ENCODE measurements at places on chromosomes 1 and 21.

- DNase-seq = no peak
These were observed 462.8 kb downstream of the NCAM2 start for GRCh38 chr21:21460979-21461378.

DNA sequence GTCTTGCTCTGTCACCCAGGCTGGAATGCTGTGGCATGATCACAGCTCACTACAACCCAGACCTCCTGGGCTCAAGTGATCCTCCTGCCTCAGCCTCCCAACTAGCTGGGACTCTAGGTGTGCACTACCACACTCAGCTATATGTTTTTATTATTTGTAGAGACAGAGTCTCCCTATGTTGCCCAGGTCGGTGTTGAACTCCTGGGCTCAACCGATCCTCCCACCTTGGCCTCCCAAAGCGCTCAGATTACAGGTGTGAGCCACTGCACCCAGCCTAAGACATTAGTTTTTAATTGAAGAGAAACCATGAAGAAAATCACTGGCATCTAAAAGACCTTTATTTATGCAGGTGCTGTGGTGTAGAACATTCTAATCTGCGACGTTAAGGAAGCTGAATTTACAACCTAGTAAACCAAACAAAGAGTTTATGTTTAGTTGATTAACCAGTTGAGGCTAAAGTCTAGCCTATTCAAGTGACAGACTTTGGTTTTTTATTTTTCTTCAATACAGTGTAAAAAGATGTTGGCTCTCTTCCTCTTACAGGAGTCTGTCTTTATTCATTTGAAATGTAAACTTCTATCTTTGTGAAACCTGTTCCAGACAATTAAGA lies 52.5 kb upstream of the NBL1 start:
- DNase-seq = no peak

DNA sequence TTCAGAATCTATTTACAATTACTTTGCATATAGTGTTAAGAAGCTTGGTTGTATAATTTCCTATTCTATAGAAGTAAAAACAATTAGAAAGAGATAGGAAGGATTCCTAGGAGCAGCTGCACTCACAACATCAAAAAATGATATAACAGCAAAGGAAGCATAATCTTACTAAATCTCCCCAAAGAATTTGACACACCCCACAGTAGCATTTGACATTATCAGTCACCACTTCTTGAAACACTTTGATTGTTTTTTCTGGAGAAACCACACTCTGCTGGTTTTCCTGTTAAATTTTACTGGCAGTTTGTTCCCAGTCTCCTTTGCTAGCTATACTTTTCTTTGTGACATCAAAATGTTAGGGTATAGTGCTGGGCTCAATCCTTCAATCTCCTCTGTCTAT lies 100.8 kb upstream of the KIAA1614 start:
- DNase-seq = no peak

GRCh38 chr1:207017615-207018559 lies 14.7 kb downstream of the C1orf116 start:
- DNase-seq = no peak

- no peak for DNase-seq
These were observed 16.1 kb downstream of the CD101 start for GRCh38 chr1:117017648-117018047.

GRCh38 chr1:5369223-5369622 lies 623.0 kb downstream of the NPHP4 start:
- no peak for DNase-seq

- DNase-seq = no peak
These were observed 22.4 kb upstream of the MAGOH start for GRCh38 chr1:53260631-53261247.
